Head of caudate nucleus (tissue), 42 donors: ENCODE measurements at places on chromosomes 6 and 20.

DNA sequence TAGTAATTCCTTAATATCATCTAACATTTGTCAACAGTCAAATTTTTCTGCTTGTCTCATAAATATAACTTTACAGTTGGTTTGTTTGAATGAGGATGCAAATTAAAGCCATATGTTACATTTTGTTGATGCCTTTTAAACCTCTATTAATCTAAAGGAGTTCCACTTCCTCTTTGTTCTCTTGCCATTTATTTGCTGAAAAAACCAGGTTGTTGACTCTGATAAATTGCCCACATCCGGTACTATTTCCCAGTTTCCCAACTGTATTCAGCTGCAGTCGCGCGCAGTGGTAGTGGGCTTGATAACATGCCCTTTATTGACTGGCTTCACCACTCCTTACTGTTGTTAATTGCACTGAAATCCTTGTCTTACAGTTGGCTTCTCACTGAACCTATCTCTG, 32.8 kb upstream of the SIRPB2 start:
- no peak for DNase-seq

DNA sequence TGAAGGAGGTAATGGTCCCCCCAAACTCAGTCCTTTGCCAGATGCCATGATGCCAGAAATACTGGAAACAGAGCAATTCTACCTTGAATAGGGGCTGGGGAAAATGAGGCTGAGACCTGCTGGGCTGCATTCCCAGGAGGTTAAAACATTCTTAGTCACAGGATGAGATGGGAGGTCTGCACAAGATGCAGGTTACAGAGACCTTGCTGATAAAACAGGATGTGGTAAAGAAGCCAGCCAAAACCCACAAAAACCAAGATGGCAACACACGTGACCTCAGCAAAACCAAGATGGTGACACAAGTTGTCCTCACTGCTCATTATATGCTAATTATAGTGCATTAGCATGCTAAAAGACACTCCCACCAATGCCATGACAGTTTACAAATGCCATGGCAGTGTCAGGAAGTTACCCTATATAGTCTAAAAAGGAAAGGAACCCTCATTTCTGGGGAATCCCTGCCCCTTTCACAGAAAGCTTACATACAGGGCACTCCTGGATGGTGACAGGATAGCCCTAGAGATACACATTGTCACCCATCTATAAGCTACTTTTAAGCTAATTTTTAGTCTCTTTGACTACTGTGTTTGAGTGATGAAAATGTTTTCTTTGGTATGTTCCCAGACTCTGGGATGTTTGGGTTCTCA, 979.7 kb downstream of the TBC1D32 start:
- no peak for DNase-seq

DNA sequence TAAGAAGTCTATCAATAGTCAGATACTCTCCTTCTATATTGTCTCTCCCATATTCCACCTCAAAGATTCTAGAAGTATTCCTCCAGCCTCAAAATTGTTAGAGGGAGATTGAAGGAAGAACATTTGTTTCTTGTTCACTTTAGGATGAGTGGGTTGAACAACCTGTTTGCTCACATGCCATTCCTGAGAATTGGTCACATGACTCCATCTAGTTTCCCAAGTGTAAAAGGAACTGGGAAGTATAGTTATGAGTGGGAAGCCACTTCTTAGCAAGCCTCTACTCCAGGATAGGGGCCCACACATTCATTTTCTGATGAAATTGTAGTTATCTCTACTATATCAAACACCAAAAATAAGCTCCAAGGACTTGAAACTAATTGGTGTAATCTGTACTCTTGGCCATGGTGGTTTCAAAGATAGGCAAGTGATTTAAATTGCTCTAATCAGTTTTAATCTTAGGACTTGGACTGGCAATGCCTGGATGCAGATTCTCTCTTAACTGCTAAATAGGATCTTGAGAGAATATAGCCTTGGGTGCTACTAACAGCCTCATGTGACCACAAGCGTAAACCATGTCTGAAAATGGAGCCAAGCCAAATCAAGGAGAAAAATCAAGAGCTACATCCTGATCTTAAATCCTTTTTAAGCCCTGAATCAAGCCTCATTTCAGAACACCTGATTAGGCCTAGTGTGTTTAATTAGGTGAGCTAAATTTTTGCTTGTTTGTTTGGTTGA, 758.7 kb upstream of the MAN1A1 start:
- no peak for DNase-seq

DNA sequence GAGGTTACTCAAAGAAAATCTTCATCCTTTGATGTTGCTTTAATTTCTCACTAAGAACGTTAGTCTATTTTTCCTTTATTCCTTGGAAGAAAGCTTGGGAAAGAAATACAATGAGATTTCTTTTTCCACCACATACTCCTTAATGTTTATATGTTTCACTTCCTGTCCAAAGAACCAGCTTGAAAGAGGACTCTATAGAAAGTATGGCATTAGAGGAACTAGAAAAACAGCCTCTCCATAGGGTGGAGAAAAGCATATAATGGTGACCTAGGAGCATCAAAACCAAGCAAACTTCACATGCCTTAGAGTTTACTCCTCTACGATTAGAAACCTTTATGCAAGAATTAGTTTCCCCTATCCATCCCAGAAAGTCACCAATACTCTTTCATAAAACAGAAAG, 131.1 kb downstream of the OPRM1 start:
- no peak for DNase-seq

DNA sequence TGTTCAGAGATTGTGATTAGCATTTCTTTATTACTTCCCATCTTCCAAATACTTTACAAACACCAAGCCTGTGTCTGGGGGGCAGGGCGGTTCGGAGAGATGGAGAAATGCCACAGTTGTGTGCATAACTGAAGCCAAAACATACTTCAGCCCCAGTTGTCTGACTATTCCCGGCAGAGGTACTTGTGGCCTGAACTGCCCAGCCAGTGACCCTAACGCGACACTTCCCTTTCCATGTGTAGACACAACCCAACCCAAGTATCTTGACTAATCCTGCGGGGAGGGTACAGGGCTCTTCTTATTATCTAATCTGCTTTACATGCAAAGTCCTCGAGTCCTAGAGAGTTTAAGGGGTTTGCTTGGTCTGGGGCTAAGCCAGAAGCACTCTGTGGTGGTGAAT, 46.2 kb downstream of the ISM1 start:
- no peak for DNase-seq

GRCh38 chr6:14799928-14800327, 445.9 kb upstream of the JARID2 start:
- peak; percentile 67 for DNase-seq

DNA sequence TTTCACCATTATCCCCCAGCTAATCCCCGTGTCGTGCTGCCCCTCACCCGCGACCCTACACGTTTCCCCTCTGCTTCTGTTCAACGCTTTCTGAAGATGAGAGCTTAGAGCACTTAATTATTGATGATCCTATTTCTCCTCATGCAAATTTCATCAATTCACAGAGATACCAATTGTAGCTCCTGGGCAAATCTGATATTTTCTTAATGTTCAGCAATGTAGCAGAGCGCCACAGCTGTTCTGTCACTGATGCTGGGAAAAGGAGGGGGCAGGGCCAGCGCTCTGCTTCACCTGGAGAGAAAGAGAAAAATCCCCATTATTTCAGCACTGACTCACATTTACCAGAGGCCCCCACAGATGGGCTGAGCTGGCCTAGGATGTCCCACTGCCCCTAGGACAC, 121.2 kb downstream of the TTLL2 start:
- no peak for DNase-seq

DNA sequence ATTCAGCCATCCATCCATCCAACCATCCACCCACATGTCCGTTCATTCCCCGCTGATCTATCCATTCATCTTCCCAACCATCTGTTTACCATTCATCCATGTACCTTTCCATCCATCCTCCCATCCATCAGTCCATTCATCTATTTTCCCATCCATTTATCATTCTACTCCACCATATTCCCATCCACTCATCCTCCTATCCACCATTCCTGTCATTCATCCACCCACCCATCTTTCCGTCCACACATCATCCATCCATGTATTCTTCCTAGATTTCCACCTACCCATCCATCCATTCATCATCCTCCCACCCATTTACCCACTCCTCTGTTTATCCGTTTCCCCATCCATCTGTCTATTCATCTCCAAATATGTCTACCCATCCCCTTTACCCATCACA, 6.8 kb downstream of the BPIFB6 start:
- no peak for DNase-seq

DNA sequence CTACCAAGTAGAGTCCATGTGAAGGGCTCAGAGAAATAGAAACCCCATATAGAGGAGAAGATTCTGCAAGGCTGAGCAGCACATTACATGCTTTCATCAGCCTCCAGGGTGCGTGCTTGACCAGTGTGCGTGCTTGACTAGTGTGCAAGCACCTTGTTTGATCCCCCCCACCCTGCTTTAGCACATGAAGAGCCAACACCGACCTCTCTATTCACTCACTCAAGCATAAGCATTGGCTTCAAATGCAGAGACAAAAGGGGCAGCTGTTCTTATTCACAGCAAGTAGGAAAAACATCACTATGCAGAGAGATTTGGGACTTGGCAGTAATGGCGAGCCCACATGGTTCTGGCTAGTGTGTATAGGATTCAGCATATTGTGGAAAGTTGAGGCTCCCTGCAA, 278.7 kb upstream of the RNF217 start:
- no peak for DNase-seq

GRCh38 chr6:118223316-118223715, 316.3 kb downstream of the SLC35F1 start:
- no peak for DNase-seq

- DNase-seq, result no peak
Observed at GRCh38 chr6:143005816-143006215, 54.9 kb upstream of the AIG1 start.

GRCh38 chr6:122568797-122569221, 41.4 kb upstream of the PKIB start:
- no peak for DNase-seq

DNA sequence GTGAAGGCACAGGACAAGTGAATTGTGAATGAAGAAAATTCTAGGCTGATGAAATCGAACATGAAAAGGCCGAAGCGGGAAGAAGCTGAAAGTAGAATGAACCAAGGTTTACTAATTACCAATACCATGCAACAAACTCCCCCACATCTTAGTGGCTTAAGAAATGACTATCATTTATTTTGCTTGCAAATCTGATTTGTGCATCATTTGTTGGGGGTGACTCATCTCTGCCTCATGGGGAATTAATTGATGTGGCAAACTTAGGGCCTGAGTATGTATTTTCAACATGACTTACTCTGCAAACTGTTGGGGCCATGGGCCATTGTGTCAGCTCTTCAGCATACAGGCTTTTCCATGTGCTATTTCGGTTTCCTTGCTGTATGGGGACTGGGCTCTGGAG, 26.8 kb downstream of the PPP1R14C start:
- no peak for DNase-seq

DNA sequence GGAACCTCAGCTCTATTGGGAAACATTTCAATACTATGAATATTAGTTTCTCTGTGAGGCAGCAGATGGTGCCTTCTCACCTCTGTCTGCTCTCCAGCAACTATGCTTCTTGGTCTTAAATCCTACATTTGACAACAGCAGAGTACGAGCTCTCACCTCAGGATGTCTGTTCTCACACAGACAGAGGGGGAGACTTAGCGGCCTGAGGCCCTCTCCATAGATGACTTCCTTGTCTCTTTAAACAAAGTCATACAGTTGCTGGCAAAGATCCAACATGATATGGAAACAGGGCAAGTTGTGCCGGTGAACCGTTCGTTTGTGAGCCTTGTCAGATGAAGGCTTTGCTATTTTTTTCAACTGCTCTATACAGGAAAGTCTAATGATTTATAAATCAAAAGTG, 43.7 kb upstream of the GABRR1 start:
- no peak for DNase-seq

GRCh38 chr6:17505767-17506280, 94.3 kb upstream of the FAM8A1 start:
- DNase-seq, result no peak

GRCh38 chr6:168397012-168397411, 44.0 kb upstream of the SMOC2 start:
- no peak for DNase-seq

DNA sequence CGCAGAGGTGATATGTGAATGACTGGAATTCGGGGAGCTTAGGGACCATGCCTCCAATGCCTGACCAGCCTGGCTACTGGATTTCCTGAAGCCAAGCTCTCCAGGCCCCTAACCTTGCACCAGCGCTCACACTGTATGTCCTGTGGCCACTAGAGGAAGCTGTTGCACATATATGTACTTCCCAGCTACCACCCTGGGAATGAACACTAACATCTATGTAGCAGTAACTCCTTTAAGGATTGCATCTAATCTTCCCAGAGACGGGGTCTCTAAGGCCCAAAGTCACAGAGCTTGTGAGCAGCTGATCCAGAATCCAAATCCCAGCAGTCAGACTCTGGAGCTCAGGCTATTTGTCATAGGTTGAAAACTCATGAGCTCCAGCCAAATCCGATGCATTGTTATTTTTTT, 20.4 kb upstream of the BPIFB1 start:
- peak; percentile 62 for DNase-seq

GRCh38 chr6:28981431-28981832, 23.7 kb downstream of the ZNF311 start:
- peak; percentile 78 for DNase-seq

- DNase-seq, result no peak
Observed at GRCh38 chr6:7100753-7101081, 7.0 kb upstream of the RREB1 start.

DNA sequence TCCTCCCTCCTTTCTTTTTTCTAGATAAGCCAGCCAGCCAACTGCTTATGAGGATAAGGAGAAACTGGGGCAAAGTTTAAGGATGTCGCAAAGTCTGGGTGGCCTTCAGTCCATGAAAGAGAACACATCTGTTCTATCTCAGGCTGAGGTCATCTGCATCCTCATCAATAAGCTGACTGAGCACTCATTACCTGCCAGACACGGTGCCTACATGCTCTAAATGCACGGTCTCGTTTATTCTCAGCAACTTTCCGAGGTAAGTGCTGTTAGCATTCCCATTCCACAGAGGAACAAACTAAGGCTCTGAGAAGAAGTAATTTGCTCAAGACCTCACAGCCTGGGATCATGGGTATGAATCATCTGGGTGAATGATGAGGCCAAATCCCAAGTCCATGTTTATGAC, 133.1 kb downstream of the BCAS1 start:
- DNase-seq, result no peak

DNA sequence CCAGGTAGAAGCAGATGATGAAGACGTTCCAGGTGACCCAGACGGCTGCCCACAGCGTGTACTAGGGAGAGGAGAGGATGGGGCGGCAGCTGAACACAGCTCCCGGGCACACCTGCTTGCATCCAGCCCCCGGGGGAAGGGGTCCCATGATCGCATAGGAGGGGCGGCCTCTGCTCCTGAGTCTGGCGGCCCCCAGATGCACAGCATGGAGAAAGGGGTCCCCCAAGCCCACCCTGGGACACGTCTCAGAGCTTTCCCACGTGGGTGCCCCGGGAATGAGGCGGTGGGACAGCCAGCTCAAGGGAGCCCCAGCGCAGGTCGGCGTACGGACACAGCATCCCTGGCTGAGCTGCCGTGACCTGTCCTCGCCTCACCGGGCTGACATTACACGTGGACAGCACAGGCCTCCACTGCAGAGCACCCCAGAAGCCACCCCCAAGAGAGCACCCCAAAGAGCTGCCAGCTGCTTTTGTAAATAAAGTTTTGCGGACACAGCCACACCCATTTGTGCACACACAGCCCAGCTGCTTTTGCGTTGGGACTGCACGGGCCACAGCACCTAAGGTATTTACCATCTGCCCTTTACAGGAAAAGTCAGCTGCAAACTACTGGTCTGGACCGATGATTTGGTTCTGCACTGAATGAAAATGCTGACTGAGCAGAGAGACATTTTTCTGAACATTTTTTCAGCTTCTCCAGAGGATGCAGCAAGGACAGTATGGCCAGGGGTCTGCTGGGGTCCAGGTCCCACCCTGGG, 5.2 kb downstream of the NKAIN4 start:
- DNase-seq, result no peak

- no peak for DNase-seq
Observed at GRCh38 chr6:106080763-106081095, 5.4 kb upstream of the PRDM1 start.
